ENCODE measurements at places on chromosomes 11 and 22. TPM values are rescaled to one million over a fixed set of nuclear protein-coding genes. Genes with fewer than 3 reads are reported as not detected.

MAPK12 gene
- 27.3 TPM for total RNA-seq

FZD4 gene
- 5.8 TPM for total RNA-seq

NXF1 gene
- total RNA-seq: 44.3 TPM

TIGD3 gene
- total RNA-seq: not detected

SLC22A9 gene
- not detected for total RNA-seq
